ENCODE measurements at places on chromosomes 5 and 9.

GRCh38 chr5:2863675-2864433 lies 112.4 kb upstream of the IRX2 start:
- DNase-seq: no peak

DNA sequence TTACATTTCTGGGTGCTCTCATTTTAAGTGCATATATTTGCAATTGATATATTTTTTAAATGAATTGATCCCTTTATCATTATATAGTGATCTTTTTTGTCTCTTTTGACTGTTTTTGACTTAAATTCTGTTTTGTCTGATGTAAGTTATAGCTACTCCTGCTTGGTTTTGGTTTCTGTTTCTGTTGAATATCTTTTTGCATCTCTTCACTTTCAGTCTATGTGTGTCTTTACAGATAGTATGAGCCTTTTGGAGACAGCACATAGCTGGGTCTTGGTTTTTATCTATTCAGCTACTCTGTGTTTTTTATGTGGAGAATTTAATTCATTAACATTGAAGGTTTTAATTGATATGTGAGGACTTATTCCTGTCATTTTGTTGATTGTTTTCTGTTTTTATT lies 311.3 kb downstream of the SPATA31D1 start:
- no peak for DNase-seq

DNA sequence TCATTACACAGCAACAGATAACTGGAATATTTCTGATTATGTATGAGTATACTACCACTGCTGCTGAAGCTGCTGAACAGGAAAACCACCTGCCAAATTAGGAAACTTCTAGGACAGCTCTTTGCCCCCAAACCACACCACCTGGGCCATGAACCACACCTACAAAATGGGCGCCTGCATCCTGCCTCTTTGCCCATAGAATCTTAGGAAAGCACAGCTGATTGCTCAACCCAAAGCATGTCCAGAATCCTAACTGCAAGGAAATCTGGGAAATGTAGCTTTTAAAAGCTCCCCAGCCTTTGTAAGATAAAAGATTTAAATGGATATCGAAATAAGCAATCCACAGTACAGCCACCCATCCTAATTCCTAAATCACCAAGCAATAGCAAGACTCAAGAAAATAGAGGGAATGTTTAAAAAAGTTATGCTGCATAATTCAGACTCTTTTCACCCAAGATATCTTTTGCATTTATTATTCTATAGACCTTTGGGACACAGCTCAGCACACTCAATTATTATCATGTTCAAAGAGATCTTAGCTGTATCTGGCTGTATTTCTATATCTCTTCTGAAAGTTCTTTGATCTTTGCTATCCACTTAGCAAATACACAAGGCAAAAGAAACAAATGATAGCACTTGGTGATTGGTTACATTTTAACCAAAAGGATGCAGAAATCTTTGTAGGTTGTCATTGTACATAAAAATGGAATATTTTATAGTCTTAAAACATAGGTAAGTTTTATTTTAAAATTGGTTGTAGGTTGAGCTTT lies 6.8 kb upstream of the C9orf152 start:
- DNase-seq: no peak

DNA sequence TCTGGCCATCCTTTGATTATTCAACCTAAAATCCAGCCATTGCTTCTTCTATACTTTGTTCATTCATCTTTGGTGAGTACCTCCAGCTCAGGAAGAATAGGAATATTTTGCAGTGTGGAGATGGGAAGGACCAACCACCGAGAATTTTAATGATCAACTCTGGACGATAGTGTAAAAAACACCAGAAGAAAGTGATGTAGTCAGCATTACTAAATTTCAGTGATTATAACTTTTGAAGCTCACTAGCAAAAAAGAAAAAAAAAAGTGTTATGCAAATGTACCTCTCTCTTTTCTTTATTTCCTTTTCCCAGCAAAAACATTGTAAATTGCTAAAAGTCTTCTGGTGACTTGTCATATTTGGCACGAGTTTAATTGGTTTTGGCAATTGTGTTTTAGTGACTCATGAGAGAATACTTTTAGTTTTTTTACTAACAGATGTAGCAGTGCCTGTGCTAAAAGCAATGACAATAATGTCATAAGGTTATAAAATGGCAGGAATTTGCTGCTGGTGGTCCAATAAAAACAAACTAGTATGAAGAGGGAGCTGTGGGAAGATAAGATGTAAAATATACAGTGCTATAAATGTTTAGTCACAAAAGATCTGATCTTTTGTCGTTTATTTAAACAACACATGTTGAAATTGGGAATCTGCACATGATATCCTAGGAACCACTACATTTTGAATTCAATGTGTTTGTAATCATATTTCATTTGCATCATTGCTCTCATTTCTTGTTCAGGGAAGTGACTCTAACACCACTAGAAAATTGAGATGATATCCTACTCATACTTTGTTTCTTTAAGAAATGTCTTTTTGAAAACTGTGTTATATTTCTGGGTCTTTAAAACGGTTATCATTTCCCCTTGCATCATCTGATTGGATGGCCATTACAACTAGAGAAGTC lies 81.3 kb upstream of the ERCC6L2 start:
- no peak for DNase-seq

DNA sequence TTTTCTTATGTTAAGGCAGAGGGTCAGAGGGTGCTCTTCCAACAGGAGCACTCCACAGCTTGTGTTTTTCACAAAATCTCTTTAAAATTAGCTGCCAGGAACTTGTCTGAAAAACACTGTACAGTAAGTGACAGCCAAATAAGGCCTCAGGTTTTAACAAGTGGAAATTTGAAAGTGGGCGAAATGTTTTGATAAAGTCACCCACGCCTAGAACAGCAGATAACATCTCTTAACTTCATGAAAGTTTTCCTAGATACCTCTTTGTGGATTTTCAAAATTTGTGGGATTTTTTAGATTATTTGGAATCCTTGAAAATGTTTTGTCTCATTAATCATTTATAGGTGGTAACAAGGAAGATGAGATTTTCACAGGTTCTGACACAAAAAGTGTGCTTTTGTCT lies 121.3 kb downstream of the PDE4D start:
- no peak for DNase-seq

- DNase-seq: peak; percentile 39
Measured at GRCh38 chr9:113416149-113416721, 5.7 kb downstream of the C9orf43 start.

- no peak for DNase-seq
Measured at GRCh38 chr9:93318480-93318879, 133.0 kb upstream of the FAM120A start.

DNA sequence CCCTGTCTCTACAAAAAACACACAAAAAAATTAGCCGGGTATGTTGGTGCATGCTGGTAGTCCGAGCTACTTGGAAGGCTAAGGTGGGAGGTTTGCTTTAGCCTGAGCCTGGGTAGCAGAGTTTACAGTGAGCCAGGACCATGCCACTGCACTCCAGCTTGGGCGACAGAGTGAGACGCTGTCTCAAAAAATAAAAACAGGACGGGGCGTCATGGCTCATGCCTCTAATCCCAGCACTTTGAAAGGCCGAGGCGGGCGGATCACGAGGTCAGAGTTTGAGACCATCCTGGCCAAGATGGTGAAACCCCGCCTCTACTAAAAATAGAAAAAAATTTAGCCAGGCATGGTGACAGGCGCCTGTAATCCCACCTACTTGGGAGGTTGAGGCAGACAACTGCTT lies 40.3 kb downstream of the UBE2D2 start:
- DNase-seq: no peak

- no peak for DNase-seq
Measured at GRCh38 chr9:124771867-124772679, 962 bp upstream of the NR6A1 start.

DNA sequence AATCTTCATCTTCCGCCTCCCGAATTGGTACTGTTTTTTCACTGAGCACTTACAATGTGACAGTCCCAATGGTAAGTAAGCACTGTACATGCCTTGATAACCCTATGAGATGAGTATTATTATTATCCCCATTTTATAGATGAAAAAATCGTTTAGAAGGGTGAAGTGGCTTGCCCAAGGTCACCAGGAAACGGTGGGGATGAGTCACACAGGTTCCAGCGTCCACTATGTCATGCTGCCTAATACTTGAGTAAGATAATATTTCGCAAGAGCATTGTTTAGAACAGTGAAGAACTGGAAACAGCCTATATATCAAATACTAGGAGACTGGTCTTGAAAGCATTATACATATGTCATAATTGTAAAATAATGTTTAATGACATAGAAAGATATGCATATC lies 12.9 kb downstream of the HAND1 start:
- DNase-seq: no peak
